ENCODE measurements at places on chromosomes 13 and 19.

- DNase-seq, result peak; percentile 68
These were observed 3.3 kb downstream of the LYL1 start for GRCh38 chr19:13099073-13099999.

- no peak for DNase-seq
These were observed 1568.4 kb downstream of the SLITRK5 start for GRCh38 chr13:89239361-89240127.

DNA sequence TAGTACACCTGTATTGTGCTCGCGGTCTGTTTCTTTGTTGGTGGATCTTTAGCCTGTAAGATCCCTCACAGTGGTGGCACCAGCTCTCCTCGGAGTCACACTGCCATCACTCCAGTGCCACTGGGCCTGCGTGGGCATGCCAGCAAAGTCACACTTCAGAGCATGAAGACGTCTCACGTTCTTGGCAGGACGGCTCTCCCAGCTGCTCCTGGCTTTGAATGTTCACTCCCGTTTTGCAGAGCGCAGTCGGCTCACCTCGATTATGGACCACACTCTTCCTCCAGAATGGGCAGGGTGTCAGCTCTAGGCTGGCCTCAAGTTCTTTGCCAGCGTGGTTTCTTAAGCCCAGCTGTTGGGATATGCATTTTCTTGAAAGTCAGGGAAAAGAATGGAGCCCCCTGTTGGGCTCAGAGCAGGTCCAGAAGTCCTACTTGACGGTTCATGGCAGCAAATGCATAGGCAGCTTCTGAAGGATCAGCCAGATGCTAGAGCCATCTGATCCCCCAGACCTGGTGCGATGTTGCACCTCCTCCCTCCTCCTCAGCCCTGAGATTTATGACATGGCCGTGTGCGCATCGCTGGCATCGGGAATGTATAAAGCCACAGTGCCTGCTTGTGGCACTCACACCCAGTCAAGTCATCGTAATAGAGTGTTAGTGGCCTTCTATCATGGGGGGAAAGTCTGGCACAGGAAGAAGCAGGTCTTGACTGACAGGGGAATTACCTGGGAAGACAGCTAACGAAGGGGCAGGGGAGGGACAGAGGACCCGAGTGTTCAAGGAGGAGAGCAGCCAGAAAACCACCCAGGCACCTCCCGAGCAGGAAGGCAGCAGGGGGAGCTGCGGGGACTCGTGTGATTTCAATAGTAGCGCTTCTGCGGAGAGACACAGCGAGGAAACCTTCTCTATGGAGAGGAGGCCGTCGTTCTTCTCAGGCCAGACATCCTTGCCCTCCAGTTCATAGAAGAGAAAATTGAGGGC lies 40.2 kb upstream of the NPAS1 start:
- DNase-seq, result no peak

- no peak for DNase-seq
These were observed 797.7 kb upstream of the ARGLU1 start for GRCh38 chr13:107365466-107366215.

DNA sequence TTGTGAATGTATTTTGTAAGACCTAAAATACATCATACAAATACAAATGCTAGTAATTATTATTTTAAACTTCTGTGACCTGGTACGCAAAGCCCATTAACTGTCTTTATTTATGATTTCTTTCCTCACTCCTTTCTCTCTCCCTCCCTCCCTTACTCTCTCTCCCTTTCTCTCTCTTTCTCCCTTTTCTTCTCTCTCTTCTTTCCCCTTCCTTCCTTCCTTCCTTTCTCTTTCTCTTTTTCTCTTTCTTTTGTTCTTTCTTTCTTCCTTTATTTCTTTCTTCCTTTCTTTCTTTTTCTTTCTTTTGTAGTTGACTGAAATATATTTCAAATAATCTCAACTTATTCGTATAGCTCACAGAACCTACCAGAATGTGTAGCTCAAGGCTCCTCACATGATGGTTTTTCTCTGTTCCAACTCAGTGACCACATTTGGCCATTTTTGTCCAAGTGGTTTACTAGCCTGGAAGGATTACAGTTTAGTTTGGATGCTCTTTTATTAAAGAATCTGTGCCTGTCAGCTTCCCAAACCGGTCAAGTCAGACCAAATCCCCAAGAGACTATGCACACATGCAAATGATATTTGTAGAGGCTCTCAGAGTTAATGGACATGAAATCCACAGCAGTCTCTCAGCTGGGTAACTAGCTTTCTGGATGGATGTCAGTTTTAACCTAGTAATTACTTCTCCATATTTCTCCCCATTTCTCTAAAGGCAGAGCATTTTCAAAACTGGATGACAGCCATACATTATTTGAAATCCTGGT lies 71.7 kb downstream of the POSTN start:
- no peak for DNase-seq

DNA sequence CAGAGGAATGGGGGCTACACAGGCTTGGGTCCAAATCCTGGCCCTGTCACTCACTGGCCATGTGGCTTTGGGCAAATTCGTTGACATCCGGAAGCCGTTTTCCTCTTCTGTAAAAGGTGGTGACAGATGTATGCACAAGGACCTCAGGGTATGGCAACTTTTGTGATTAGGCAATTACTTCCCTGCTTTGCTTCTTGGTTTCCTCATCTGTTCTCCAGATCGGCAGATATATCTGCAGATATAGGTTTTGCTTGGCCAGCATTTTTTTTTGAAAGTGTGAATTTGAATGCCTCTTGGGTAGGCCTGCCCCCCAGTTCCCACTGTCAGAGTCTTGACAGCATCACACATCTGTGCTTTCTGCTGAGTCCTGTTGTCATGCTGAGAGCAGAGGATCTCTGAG lies 17.7 kb downstream of the TMEM272 start:
- DNase-seq, result no peak

DNA sequence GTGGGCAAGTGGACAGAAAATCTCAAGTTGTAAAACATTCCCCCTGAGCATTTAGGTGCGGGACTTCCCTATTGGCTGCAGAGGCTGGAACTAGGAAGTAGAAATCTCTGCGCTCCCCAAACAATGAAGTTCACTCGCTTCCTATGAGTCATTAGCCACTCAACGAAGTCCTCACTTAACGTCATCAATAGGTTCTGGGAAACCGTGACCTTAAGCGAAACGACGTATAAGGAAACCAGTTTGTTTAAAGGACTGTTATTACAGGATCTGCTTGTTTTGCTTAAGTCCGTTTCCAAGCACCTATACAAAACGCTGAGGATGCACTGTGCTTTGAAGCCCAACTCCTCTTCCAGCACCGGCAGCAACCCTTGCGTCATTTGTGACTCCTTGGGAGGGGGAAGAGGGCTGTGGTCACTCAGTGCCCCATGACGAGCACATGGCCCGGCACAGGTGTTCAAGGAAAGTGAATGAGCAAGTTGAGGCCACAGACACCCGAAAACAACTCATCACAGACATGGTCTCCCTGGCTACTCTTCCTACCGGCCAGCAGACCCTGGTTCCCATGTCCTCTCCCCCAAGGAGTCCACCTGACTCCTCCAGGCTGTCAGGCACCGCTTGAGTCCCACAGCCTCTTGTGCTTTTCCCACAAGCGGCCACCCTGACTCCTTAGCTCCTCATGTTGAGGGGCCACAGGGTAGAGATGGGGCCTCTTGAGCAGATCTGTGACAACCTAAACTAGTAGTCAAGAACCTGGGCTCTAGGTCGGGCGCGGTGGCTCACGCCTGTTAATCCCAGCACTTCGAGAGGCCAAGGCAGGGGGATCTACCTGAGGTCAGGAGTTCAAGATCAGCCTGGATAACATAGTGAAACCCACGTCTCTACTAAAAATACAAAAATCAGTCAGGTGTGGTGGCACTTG lies 4.8 kb downstream of the RPS16 start:
- DNase-seq, result no peak

- no peak for DNase-seq
These were observed 1239.8 kb upstream of the MIR17HG start for GRCh38 chr13:90107661-90108060.

DNA sequence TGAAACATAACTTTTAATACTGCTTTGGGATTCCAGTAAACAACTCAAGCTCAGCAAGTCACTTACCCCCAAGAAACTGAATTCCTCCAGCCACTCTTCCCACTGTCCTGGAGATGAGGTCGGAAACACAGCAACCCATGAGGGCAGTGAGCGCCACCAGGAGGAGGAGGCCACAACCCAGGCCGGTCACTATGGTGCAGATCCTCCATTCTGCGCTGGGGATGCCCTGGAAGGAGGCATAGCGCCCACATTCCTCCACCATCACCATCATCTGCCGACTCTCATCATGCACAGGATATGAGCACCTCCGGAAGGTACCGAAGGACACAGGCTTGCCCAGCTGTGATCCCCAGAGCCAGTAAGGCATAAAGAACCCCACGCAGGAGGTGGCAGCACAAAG lies 2.2 kb downstream of the LHFPL6 start:
- no peak for DNase-seq

DNA sequence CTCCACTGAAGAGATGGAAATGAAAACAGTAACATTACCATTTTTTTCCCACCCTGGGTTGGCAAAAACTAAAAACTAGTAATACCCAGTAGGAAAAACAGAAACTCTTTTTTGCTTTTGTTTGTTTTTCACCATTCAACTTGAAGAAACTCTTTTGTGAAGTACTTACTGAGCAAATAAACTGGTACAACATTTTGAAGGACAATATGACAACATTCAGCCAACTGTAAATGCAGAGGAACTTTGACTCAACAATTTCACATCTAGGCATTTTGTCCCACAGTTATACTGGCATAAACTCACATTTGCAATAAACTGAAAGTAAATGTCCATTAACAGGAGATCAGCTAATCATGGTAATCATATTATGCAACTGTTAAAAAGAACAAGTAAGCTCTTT lies 152.5 kb downstream of the RNF17 start:
- no peak for DNase-seq
